ENCODE measurements at places on chromosomes 2 and 18.

DNA sequence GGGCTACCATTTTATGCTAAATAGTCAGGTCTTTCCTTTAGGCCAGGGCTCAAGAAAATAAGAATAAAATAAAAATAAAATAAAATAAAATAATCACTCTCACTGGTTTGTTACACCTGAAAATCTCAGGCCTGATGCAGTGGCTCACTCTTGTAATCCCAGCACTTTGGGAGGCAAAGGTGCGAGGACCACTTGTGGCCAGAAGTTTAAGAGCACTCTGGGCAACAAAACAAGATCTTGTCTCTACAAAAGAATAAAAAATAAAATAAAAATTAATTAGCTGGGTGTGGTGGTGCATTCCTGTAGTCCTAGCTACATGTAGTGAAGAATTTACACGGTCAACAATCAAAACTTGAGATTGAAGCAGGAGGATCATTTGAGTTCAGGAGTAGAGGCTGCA is 159.4 kb downstream of the NRXN1 start:
- DNase-seq, result no peak

DNA sequence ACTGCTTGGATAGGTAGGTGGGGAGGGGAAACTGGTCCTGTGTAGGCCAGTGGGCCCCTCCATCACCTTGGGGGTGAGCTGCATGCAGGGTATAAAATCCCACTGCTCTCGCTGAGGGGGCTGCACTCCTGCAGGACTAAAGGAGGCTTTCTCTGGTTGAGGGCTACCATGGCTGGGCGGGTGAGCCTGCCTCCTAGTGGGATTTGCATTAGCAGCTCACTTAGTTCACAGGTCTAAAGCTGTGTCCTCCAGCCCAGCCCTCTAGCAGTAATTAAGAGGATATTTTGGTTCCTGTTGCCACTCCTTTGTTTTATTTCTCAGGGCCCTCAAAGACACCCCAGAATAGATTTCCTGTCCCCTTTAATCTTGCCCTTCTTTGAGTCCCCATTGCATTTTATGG is 24.6 kb downstream of the TMEM127 start:
- DNase-seq, result no peak

- DNase-seq, result no peak
These were observed 239.3 kb upstream of the MYT1L start for GRCh38 chr2:2570360-2570759.

GRCh38 chr2:70141902-70142589 is 48.8 kb downstream of the C2orf42 start:
- DNase-seq, result no peak

DNA sequence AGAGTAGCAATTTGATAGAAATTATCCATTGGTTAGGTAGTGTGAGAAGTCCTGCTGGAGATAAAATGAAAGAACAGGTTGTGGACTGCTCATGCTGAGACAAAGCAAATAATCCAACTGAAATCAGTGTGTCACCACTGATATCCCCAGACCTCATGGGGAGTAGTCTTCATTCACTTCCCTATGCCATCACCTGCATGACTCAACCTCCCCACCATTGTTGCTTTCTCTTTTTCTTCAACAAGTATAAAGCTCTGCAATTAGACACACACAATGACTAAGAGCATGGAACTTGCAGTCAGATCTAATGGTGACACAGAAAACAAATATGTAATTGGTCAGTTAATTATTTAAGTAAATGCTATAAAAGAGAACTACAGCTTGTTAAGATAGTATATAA is 475.3 kb downstream of the RIT2 start:
- DNase-seq, result no peak

- DNase-seq, result no peak
These were observed 113.3 kb upstream of the CDC42EP3 start for GRCh38 chr2:37784759-37785149.

- no peak for DNase-seq
These were observed 30.4 kb downstream of the TOGARAM2 start for GRCh38 chr2:29011418-29012060.

DNA sequence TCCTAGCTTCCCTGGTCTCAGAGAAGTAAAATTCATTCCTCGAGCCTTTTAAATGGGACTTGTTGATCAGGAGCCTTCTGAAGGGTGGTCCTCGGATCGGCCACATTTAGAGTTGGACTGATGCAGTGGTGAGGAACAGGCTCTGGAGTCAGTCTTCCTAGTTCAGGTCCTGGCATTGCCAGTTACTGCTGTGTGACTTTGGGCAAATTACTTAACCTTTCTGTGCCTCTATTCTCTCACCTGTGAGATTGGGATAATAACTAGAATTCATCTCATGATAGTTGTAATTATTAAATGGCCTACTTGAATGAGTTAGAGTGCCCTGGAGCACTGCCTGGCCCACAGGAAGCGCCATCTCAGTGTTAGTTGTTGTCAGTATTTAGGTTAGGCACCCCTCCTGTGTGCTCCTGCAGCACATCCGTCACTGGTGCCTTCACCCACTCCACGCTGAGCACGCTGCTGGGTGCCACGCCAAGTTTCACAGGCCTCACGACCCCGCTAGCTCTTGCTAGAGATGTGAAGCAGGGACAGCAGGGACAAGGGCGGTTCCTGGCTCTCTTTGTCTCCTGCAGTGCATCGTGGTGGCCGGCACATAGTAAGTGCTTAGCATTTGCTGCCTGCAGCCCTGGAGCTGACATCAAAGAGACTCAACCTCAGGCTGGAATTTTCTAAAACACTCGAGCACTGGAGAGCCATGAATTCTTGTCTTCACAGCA is 122.9 kb downstream of the FAM210A start:
- no peak for DNase-seq

GRCh38 chr2:47054036-47054555 is 101.0 kb downstream of the STPG4 start:
- no peak for DNase-seq

- no peak for DNase-seq
These were observed 671.1 kb downstream of the RNF144A start for GRCh38 chr2:7588295-7588694.

GRCh38 chr18:67410075-67411070 is 106.1 kb downstream of the DSEL start:
- DNase-seq, result no peak

DNA sequence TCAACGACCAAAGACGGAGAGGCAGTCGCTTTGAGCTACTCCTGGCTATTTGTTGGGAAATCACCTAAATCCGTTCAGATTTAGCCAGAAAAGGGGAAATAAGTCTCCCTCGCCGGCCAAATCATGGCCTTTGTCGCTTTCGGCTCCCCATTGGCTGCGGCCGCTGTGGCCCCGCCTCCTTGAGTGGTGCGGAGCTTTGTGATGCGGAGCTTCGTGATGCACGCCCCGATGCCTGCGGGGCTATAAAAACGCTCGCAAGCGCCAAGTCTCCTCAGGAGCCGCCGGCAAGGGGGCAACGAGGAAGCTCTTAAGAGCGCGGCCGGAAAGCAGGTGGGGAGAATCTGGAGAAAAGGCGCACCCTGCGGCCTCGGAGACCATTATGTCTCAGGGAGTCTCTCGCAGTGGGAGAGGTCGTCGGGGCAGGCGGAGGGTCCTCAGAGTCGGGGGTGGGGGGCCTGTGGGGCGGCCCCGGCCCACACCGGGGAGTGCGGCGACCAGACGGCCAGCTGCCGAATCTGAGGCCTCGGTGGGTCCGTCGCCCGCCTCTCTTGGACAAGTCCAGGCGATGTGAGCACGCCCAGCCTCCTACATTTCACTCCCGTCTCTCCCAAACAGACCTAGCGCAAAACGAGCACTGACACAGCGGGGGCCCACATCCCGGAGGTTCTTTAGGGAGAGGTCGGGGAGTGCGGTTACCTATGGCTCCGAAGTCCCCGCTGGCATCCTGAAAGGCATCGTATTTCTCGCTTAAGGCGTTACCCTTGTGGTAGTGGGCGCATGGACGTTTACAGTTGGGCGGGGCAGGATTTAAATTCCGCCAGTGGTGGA is at the start of gene CABYR:
TSS of gene CABYR (plus strand) at position 274 of the 828 bp plus-strand sequence. CDS start 4,053 bp downstream, outside the sequence.
- DNase-seq, result peak; percentile 64

- DNase-seq, result no peak
These were observed 180.3 kb downstream of the GCA start for GRCh38 chr2:162524192-162524591.

All from brain pericyte (primary cell).